T-cell (primary cell): ENCODE measurements at places on chromosomes 7 and 10.

- no peak for DNase-seq
Measured at GRCh38 chr7:87689374-87689773, 61.2 kb downstream of the RUNDC3B start.

GRCh38 chr10:44902941-44903545 lies 8.1 kb upstream of the TMEM72 start:
- no peak for DNase-seq

DNA sequence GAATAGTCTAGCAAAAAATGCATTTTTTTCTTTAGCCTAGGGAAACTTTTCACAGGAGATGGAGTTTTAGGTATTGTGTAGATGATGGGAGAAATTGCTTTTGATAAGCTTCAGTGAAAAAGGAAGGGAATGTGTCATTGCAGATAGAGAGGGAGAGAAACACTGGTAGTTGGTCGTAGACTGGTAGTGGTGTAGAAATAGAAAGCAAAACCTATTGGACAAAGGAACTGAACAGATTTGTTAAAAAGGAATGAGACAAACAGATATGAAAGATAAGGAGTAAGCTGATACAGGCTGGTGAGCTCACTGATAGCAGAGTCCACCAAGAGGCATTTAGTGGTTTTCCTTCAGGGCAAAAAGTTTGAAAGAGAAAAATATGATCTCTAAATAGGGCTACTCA lies 94.3 kb downstream of the ZEB1 start:
- DNase-seq: no peak

- DNase-seq: no peak
Measured at GRCh38 chr7:38195804-38196595, 18.0 kb downstream of the STARD3NL start.

GRCh38 chr7:155593461-155594162 lies 47.3 kb upstream of the CNPY1 start:
- no peak for DNase-seq

GRCh38 chr10:127009366-127009765 lies 104.1 kb downstream of the DOCK1 start:
- no peak for DNase-seq

DNA sequence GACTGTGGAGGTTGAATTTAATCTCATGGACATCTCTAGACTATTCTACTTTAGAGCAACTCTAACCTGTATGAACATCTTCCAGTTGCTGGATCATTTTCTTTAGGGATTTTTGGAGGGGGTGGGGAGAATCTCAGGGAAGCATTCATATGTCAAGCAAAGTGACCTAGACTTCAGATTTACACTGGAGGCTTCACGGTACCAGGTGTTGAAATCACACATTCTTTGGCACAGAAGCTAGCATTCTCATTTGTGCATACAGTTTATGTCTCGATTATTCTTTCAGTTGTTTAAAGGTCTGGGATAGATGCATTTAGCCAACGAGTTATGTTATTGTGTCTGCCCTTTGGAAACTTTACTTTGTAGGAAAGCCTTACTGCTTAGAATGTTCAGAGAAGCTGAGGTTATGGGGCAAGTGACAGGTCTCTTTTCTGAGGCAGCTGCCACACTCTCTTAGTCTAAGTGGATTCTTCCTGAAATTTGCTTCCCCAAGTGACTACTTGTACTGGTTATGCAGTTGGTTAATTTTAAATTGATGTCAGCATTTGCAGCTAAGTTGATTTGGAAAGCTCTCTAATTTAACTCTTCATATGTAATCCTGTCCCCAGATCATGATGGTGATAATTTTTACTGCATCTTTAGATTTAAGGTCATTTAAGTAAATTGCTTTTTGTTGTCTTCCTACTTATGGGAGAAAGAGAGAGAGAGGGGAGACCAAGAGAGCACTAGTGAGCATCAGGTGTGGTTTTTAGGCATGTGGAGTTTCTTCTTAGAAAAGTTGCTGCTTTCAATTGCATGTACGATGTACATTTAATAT lies 153.8 kb downstream of the PRKG1 start:
- DNase-seq: no peak

DNA sequence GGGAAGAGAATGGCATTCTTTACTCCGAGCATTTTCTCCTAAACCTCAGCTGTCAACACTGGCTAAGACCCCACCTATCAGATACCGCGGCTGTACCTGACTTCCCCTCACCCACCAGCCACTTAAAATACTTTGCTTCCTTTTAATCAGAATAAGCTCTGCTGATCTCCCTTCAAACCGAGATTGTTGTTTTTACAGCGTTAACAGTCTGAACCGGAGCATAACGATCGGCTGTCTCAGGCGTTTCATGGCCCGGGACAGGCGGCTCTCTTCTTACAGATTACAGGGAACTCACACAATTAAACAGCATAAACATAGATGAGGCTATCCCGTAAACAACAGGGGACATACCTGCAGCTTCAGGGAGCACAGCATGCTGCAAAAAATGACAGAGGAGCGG lies 174.3 kb upstream of the RNF32 start:
- DNase-seq: no peak

DNA sequence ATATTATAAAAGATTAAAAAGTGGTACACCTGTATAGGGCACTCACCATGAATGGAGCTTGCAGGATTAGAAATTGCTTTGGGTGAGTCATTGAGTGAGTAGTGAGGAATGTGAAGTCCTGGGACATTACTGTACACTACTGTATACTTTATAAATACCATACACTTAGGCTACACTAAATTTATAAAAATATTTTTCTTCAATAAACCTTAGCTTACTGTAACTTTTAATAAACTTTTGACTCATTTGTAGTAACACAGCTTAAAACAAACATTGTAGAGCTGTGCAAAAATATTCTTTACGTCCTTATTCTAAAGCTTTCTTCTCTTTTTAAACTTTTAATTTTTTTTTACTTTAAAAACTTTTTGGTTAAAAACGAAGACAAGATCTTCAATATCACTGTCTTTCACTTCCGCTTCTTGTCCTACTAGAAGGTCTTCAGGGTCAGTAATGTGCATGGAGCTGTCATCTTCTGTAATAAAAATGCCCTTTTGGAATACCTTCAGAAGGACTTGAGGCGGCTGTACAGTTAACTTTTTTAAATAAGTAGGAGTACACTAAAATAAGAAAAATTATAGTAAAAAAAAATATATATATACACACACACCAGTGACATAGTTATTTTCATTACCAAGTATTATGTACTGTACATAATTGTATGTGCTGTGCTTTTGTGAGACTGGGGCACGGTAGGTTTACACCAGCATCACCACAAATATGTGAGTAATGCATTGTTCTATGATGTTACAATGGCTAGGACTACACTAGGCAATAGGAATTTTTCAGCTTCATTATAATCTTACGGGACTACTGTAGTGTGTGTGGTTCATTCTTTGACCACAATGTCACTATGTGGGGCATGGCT lies 3.5 kb downstream of the STK31 start:
- no peak for DNase-seq

- DNase-seq: no peak
Measured at GRCh38 chr7:5634107-5634950, 147.1 kb downstream of the RNF216 start.

DNA sequence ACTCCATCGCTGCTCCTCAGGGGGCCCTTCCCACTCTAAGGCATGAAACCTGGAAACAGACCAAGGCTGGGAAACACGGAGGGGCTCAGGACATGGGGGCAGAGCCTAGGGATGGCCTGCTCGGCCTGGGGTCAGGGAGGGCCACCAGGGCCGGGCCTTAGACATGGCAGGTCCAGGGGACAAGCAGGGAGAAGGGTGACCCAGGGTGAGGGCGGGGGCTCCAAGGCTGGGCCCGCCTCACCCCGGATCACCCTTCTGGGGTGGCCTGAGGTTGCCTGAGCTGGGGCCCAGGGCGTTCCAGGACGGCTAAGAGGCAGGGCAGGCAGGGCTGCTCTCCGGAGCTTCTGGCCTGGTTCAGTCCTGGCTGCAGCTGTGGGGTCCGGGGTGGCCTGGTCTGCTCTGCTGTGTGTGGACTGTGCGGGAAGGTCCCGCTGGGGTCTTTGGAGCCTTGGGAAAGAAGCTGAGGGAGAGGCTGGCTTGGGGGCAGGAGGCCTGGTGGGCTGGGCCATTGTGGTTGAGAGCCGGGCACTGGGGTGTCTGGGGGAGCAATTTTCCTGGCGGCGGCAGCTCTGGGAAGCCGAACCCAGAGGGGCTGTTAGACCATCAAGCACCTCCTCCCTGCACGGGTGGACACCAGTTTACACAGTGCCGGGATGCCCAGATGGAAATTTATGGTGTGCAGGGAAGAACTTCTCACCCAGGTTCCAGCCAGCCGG lies 52.2 kb downstream of the UNCX start:
- DNase-seq: no peak

DNA sequence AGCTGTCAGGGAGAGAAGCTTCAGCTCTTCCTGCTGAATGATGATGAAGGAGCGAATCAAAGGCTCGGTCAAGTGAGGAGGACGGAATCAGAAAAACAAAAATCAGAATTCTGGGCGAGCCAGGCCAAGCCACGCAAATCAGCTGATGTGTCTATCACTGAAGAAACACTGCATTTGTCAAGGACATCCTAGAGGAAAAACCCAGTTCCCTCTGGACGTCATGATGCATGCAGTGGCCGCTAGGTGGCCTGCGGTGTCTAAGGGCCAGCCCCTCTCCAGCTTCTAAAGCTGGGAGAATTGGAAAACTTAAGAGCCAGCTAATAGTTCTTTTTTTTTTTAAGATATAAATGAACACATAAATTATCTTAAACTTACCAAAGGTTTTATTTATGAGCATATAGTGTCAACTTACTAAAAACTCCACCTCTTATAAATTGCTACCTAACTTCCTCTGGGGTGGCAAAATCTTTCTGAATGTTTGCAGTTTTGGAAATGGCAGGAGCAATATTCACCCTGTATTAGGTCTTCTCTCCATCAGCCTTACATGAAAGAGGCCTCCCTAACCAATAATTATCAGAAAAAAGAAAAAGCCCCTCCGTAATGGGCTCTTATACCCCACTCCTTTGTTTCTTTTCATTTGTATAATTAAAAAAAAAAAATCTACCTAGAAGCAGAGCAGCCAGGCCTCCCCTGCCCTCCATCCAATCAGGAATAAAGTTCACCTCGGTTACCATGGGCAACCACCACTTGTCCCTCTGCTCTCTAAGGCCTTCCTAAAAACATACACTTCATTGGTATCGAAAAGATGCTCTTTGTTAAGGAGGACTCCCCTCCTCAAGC lies 186.8 kb downstream of the USP6NL start:
- no peak for DNase-seq

DNA sequence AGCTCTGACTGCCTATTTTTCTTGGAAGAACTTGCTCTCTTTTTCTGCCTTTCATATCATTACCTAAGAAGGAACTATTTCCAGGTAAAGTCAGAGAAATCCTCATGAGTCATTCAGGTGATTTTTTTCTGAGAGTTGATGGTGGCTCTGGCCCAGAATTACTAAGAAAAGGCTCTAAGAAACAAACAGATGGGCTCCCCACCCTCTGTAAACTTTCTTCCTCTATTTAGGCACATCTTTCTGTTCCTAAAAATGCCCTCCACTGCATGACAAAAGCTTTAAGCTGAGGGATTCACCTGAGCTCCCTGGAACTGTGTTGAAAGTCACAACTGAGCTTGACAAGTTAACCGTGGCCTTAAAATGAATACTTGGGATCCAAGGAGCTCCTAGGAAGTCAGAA lies 1.6 kb downstream of the OLAH start:
- DNase-seq: no peak

- DNase-seq: no peak
Measured at GRCh38 chr10:102133373-102134195, 744 bp downstream of the PPRC1 start.

DNA sequence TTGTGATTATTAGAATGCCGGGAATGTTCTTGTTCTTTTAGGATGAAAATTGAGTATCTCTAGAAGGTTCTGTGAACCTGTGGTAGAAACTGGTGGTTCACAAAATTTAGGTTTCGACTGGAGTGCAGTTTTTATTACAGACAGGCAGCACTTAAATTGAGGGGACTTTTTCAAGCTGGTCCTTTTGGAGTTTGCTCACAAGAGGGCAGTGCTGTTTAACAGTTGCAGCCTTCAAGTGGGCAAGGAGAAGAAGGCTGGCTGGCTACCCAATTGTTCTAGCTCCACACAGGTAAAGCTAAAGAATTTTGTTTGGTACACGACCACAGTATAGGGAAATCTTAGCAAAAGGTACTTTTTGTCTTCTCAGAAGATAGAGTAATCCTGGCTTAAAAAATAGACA lies 233.6 kb downstream of the SNX13 start:
- no peak for DNase-seq

GRCh38 chr10:14712991-14713424 lies 61.7 kb downstream of the FAM107B start:
- no peak for DNase-seq

DNA sequence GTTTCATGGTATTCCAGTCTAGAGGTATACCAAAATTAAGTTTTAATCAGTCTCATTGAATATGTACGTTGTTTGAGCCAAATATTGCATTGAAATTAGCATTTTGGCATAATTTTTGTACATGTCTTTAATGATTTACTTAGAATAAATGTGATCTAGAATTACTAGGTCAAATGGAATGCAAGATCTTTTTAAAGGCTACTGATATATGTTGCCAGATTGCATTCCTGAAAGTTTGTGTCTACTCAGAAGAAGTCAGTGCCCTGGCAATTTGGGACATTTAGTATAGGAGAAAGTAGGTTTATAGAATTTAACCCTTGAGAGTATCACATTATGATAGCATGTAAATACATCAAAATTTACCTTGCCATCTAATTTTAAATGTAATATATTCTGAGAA lies 32.4 kb downstream of the KMT2E start:
- DNase-seq: no peak

GRCh38 chr7:4724648-4725013 lies 42.5 kb downstream of the FOXK1 start:
- no peak for DNase-seq
